ENCODE measurements at places on chromosomes 11 and 22.

DNA sequence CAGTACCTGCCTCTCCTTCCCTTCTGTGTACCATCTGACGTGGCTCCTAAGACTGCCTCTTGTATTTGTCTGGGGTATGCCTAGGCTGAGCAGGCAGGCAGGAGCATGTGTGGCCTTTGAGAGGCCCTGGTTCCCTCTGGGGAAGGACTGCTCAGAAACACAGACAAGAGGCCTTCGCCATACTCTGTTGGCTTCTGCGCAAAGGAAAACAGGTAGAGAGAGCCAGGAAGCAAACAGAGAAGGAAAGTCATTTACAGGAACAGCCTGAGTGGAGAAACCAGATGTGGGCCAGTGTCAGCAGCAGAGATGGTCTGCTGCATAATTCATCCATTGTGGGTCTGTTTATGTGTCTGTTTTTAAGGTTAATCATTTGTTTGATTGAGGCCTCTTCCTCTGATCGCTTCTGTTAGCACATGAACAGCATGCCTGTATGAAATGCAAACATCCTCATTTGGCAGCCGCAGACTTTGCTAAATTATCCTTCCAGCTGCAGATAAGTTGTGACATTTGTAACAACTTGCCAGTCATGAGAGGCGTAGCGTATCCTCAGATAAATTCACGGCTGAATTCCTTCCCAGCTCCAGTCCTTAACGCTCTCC, 119.4 kb downstream of the GALNT18 start:
- no peak for DNase-seq

- DNase-seq, result no peak
Observed at GRCh38 chr11:104443387-104443786, 279.4 kb upstream of the PDGFD start.

DNA sequence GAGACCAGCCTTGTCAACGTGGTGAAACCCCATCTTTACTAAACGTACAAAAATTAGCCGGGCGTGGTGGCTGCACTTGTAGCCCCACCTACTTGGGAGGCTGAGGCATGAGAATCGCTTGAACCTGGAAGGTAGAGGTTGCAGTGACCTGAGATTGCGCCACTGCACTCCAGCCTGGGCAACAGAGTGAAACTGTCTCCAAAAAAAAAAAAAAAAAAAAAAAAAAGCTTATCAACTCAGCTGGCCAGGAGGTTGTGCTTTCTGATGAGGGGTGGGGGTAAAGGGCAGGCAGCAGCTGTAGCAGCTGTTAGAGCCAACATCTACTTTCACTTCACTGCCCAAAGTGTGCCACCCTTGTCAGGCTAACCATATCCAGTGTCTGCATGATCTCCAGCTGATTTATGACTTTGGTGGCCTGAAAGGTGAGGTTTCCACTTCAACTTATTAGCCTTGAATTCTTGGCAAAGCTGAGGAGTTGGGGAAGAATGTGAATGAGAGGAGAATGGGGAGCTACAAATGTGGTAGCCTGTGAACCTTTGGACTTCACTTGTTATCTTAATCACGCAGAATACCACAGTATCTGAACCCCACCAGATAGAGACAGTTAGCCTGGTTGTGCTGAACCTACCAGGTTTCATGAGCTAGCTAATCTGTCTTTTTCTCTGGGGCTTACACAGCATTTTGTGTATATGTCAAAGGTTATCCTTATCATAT, 19.6 kb downstream of the RNF121 start:
- no peak for DNase-seq

- DNase-seq, result no peak
Observed at GRCh38 chr22:40922484-40923303, 28.5 kb upstream of the RBX1 start.

GRCh38 chr22:17733466-17733865, 40.8 kb downstream of the BID start:
- DNase-seq, result no peak

DNA sequence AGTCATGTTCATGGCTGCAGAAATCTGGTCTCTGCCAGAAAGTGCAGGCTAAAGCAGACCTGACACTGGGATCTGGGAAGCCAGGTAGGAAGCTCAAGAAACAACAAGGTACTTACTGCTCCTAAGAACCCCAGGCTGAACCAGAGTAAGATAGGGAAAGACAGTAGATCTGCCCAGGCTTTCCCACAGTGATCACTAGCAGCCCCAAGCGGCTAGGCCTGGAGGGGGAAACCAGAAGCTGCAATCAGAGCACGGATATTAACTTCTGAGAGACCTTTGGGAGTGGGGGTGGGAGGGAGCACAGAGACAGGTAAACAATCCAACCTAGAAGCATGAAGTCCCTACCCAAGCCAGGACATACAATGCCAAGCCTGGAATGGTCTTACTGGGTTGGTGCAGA, 135.2 kb upstream of the C11orf58 start:
- no peak for DNase-seq

DNA sequence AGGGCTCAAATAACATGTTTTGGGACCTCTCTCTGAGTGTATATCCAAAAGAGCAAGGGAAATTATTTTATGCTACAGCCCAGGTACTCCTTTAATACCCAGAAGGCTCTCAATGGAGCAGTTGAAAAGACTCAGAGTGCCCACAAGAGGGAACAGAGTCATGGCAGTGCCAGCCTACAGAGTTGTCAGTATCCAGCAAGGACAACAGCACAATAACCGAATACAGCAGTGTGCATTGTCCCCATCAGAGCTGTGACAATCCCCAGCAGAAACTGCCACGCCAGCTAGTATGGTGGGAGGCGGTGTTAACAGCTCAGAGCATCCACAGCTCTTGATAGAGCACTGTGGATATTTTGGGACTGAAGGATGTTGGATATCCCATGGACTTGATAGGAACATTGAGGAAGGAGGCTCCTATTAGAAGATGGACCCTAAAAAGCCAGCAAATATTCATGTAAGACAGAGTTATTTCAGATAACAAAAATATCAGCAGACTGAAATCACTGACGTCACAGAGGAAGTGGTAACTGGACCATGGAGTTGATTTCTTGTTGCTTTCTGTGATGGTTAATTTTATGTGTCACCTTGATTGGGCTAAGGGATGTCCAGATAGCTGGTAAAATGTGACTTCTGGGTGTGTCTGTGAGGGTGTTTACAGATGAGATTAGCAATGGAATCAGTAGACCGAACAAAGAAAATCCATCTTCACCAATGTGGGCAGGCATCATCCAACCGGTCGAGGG, 17.7 kb upstream of the PAFAH1B2 start:
- DNase-seq, result no peak

DNA sequence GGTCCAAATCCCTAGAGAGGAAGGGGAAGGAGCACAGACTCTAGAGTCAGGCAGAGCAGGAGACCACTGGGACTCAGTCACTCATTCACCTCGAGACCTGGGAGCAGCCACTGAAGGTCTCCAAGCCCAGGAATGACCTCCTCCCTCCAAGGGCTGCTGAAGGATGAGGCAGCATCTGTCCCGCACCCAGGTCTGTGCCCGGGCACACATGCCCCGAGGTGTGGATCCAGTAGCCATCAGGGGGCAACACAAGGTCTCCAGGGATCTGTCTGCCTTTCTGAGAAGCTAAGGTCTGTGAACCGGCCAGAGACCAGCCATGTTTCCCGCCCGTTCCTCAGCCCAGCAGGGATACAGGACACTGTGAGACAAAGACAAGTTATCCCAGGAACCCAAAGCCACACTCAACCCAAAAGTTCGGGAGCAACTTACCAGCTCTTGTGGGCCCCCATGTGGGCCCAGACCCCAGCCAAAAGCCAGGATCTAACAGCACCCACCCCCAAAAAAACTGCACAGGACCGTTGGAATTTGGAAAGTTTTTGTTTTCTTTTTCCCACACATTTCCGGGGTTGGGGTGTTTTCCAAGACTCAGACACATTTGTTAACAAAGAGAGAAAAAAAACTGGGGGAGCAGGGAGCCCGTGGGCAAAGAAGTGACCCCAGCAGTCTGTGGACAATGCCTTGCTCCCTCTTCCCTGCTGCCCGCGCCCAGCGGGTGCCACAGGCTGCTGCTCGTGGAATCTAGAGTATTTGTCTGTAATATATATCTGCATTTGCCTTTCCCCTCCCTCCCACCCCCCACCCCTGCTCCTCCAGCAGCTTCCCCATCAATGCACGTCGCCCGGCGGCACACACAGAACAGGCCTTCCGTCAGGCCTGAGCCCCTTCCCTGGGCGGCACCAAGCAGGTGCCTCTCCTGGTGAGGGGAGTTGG, 14.9 kb downstream of the SLC22A12 start:
- no peak for DNase-seq

GRCh38 chr22:17627961-17628405, 566 bp downstream of the ATP6V1E1 start:
- no peak for DNase-seq

DNA sequence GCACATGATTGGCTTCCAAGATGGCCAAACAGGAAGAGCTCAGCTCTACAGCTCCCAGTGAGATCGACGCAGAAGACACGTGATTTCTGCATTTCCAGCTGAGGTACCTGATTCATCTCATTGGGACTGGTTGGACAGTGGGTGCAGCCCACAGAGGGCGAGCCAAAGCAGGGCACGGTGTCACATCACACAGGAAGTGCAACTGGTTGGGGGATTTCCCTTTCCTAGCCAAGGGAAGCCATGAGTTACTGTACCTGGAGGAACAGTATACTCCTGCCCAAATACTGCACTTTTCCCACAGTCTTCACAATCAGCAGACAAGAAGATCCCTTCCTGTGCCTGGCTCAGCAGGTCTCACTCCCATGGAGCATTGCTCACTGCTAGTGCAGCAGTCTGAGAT, 131.2 kb downstream of the DLG2 start:
- DNase-seq, result no peak

- DNase-seq, result no peak
Observed at GRCh38 chr11:833849-834311, 1.1 kb downstream of the CD151 start.

Data from CD4-positive, alpha-beta T cell (primary cell).